ENCODE measurements at places on chromosomes 13 and 19.

GRCh38 chr19:56476651-56477428, at the start of gene ZNF667:
ZNF667 (minus strand) TSS chr19:56477345; CDS start chr19:56462370, 14,975 bp downstream.
- DNase-seq, result peak; percentile 65

GRCh38 chr13:107650081-107650701, 565.1 kb downstream of the LIG4 start:
- peak; percentile 30 for DNase-seq

DNA sequence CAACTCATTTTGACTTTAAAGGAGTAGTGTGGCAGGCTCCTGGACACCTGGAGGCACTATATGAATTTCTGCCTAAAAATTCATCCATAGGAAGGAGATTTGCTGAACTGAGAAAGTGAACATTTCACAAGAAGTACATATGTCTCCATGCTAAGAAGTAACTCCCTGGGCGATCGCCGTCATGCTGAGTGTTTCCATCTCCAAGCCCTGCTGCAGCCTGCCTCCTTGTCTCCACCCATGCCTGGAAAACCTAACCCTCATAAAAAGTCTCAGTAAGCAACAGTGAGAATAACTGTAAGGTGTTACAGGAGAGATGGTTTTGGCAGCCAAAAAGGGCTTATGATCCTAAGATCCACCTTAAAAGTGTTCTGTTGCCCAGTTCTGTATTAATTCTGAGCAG, 251.3 kb downstream of the SHISA2 start:
- DNase-seq, result no peak

DNA sequence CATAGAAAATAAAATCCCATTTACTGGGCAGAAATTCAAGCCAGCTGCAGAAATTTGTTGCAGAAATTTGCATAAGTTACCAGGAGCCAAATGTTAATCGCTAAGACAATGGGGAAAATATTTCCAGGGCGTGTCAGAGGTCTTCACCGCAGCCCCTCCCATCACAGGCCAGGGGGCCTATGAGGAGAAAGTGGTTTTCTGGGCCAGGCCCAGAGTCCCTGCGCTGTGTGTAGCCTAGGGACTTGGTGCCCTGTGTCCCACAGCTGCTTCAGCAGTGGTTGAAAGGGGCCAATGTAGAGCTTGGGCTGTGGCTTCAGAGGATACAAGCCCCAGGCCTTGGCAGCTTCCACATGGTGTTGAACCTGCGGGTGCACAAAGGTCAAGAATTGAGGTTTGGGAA, 278.9 kb upstream of the PCDH9 start:
- no peak for DNase-seq

DNA sequence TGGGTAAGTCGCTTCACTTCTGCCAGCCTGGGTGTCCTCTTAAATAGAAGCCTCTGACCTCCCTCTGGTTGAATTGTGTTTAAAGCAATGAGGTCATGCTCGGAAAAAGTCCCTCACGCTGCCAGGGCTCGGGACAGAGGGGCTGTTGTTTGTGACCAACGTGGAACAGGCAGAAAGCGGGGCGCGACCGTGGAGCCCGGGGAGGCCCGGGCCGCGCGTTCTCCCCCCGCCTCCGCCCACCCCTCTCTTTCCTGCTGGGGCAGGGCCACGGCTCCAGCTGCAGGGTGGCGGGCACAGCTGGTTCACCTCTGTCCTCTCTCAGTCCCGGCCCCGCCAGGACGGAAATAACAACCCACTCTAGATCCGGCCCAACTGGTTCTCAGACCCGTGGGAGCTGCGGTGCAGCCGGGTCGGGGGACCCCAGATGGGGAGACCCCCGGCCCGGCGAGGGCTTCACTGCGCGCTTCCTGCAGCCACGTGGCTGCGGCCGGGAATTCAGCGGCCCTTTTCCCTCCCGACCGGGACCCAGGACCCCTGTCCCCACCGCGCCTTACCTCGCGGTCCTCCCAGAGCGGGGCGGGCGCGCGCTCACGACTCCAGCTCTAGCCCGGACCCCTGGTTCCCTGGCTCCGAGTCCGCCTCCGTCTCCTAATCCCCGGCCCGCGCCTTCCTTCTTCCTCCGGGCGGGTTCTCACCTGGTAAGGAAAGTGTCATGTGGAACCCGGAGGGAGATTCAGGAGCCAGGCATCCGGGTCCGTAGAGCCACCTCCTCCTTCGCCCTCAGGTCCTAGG, 1.9 kb downstream of the CDC42EP5 start:
- DNase-seq, result no peak

All from fibroblast of skin of right biceps (primary cell).